ENCODE measurements at places on chromosomes 12 and 14. TPM values are rescaled to one million over a fixed set of nuclear protein-coding genes. Genes with fewer than 3 reads are reported as not detected.

- H3K4me3 ChIP-seq = no peak overlapping the region
- H3K4me1 ChIP-seq = no peaks in the 10 kb centered on the region
- no peak overlapping the region for H3K27ac ChIP-seq
These were observed 8.5 kb upstream of the CERS5 start for GRCh38 chr12:50175716-50176026.

- H3K4me3 ChIP-seq = no peak overlapping the region
- no peak for DNase-seq
- H3K36me3 ChIP-seq = no peaks in the 10 kb centered on the region
- H3K27me3 ChIP-seq = peaks cover 25% of the 10 kb centered on the region
- H3K4me1 ChIP-seq = peaks cover 63% of the 10 kb centered on the region
These were observed 981.8 kb downstream of the TMEM121 start for GRCh38 chr14:106508216-106508615.

- H3K36me3 ChIP-seq = peaks cover 2% of the 10 kb centered on the region
- peaks cover 41% of the 10 kb centered on the region for H3K27me3 ChIP-seq
- no peak for DNase-seq
These were observed 5.0 kb upstream of the NFYB start for GRCh38 chr12:104143002-104143401.

DNA sequence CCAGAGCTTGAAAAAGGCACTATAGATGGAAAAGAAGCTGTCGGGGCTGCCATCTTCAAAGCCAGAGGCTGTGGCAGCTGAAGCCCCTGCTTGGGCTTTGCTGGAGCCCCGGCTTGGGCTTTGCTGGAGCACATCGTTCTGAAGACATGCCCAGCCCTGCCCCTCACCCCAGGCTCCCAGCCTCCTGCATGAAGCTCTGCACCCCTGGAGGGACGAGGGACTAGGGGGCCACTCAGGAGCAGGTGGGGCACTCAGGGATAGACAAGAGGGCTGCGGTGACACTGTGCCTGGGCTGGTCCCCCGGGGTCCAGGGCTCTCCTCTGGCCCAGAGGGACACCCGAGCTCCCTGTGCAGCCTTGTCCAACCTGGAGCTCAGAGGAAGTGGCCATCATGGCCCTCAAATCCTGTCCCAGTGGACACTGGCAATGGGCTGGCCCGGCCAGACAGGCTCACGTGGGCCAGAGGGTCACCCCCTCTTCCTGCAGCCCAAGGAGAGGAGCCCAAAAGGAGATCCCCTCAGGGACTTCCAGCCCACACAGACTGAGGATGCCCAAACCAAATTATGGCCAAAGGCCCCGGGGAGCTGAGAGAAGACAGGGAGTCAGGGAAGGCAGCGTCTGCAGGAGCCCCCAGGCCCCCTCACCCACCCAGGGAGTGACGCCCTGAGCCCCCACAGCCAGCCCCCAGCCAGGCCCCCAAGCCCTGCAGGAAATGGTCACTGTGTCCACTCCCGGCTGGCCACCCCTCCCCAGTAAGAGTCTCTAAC lies 23.1 kb upstream of the C14orf180 start:
- H3K27me3 ChIP-seq = no peaks in the 10 kb centered on the region
- H3K27ac ChIP-seq = no peak overlapping the region
- H3K36me3 ChIP-seq = no peaks in the 10 kb centered on the region
- no peaks in the 10 kb centered on the region for H3K4me1 ChIP-seq
- H3K4me3 ChIP-seq = no peak overlapping the region
- no peak for DNase-seq

DNA sequence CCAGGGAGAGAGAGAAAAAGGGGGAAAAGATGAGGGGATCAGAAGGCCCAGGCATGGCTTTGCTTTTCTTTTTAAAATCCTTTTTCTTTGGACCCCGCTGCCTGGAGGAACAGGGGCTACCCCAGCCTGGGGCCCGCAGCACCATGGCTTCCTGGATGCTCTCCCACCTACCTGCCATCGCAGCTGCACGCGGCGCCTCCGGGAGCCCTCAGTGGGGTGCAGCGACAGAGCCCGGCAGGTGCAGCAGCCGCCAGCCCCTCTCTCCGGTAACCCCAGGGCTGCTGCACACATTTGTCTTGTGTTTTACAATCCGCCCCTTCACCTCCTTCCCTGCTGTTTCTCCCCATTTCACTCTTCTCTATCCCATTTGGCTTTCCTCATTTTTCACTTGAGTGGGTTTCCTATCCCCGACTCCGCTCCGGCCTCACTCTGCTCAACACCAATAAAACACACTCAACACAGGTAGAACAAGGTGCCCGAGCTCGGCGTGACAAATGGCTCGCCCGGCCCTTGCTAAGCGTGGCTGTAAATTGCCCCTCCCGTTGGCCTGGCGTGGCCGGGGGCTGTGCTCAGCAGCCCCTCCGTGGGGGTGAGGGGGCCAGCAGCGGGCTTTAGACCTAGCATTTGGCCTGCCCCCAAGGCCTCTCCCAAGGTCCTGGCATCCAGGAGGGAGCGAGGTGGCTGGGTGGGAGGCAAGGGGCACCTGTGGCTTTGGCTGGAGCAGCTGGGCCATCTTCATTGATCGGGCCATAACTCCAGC lies 52.6 kb upstream of the GPATCH2L start:
- H3K4me1 ChIP-seq = no peaks in the 10 kb centered on the region
- H3K4me3 ChIP-seq = no peak overlapping the region
- DNase-seq = no peak
- no peaks in the 10 kb centered on the region for H3K27me3 ChIP-seq

DNA sequence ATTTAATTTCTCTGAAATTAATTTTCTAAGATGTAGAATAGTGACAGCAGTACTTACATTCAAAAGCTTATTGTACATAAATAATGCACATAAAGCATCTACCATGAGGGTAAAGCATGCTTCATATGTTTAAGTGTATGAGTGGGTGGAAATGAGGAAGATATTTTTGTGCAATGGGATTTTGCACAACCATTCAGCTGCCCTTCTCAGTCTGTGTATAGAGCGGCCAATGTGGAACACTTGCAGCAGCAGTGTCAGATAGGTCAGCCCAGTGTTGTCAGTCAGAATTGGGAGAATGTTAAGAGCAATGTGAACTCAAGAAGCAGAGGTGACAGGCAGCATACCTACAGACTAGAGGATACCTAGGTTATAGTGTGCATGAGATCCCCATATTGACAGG lies 72.5 kb upstream of the ATP2B1 start:
- no peaks in the 10 kb centered on the region for H3K27me3 ChIP-seq
- H3K4me1 ChIP-seq = no peaks in the 10 kb centered on the region
- DNase-seq = no peak
- H3K27ac ChIP-seq = no peak overlapping the region

The INSM2 gene
- not detected for total RNA-seq

The DAO gene
- not detected for total RNA-seq

GRCh38 chr14:80381807-80382363 lies 170.6 kb upstream of the DIO2 start:
- no peaks in the 10 kb centered on the region for H3K27me3 ChIP-seq
- H3K36me3 ChIP-seq = no peaks in the 10 kb centered on the region
- no peak overlapping the region for H3K27ac ChIP-seq
- no peak overlapping the region for H3K4me3 ChIP-seq

DNA sequence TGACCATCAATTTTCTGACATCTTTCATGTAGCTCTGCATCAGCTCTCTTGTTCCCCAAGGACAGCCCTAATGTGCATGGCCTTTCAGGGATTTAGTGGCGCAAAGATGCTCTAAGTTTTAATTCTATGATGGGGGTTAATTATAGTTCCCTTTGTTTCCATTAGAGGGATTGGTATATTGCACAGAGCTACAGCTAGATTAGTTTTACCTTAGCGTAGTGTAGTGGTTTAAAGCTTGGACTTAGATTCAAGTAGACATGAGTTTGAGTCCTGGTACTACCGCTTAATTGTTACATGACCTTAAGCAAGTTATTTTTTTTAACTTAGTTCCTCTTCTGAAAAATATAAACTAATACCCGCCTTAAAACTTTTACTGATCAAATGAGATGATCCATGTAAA lies 247.8 kb upstream of the KRR1 start:
- H3K27me3 ChIP-seq = peaks cover 1% of the 10 kb centered on the region
- peaks cover 13% of the 10 kb centered on the region for H3K4me1 ChIP-seq
- no peak overlapping the region for H3K4me3 ChIP-seq
- no peak for DNase-seq
- H3K36me3 ChIP-seq = no peaks in the 10 kb centered on the region
- H3K27ac ChIP-seq = no peak overlapping the region

The AJUBA gene
- total RNA-seq = 1.3 TPM

The KRT6C gene
- not detected for total RNA-seq

The GLIPR1L2 gene
- total RNA-seq = 0.35 TPM

DNA sequence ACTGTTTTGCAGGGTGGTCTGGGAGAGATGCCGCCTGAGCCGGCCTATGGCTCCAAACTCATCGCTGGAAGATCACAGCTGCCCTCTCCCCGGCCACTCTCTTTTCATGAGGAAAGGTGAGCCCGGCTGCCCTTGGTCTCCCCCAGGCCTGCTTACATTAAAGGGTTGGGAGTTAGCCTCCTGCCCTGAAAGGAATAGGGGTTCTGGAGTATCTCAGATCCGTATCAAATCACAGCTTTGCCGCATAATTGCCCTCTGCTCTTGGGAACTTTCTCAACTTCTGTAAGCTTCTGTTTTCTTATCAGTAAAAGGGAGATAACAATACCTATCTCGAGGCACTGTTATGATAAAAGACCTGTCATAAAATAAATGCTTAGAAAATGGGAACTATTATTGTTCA lies 17.6 kb downstream of the PHLDA1 start:
- H3K27ac ChIP-seq = no peak overlapping the region
- no peak overlapping the region for H3K4me3 ChIP-seq
- no peaks in the 10 kb centered on the region for H3K27me3 ChIP-seq
- peaks cover 28% of the 10 kb centered on the region for H3K4me1 ChIP-seq
- peaks cover 7% of the 10 kb centered on the region for H3K36me3 ChIP-seq

DNA sequence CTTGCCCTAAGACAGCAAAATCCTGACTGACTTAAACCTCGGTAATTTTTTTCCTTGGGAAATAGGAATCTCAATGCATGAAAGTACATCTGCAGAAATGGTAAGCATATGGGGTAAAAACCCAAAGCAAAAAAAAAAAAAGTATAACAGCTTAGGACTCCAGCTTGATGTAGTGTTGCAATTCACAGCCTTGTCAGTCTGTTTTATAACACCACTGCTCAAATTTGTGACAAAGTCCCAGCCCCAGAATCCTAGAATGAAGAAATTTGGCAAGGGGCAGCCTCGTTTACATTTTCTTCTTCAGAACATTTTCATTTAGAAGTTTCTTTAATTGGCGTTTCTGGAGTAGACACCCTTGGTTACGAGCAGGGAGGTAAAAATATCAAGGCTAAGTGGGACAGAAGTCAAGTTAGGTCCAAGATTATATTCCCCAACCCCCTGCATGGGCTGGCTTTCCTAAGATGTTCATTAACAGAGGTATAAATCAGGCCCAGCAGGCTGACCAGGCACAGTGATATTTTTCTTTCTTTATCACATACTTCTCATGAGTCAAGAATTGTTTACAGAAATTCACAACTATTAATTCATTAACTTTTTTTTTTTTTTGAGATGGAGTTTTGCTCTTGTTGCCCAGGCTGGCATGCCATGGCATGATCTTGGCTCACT lies 424.0 kb downstream of the RMST start:
- H3K4me1 ChIP-seq = no peaks in the 10 kb centered on the region
- H3K36me3 ChIP-seq = no peaks in the 10 kb centered on the region
- no peaks in the 10 kb centered on the region for H3K27me3 ChIP-seq
- H3K27ac ChIP-seq = no peak overlapping the region
- no peak for DNase-seq

GRCh38 chr14:22007784-22008412 lies 334.3 kb upstream of the OR4E1 start:
- peaks cover 36% of the 10 kb centered on the region for H3K4me1 ChIP-seq
- H3K27ac ChIP-seq = peak overlapping the region; percentile 80
- no peaks in the 10 kb centered on the region for H3K27me3 ChIP-seq
- DNase-seq = no peak
- H3K36me3 ChIP-seq = peaks cover 3% of the 10 kb centered on the region

The NTF3 gene
- total RNA-seq = not detected

The KERA gene
- total RNA-seq = not detected

DNA sequence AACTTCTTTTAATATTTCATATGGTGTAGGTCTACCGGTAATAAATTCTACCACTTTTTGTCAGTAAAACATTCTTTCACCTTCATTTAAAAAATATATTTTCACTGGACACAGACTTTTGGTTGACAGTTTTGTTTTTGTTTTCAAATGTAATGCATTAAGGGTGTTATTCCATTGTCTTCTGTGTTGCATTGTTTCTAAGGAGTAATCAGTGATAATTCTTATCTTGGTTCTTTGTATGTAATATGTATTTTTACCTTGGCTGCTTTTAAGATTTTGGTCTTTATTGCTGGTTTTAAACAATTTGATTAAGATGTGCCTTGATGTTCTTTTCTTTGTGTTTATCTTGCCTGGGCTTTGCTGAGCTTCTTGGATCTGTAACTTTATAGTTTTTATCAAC lies 4.1 kb downstream of the MAP1LC3B2 start:
- peaks cover 24% of the 10 kb centered on the region for H3K36me3 ChIP-seq
- H3K27me3 ChIP-seq = peaks cover 4% of the 10 kb centered on the region
- no peak overlapping the region for H3K4me3 ChIP-seq
- peaks cover 27% of the 10 kb centered on the region for H3K4me1 ChIP-seq
- no peak overlapping the region for H3K27ac ChIP-seq
- no peak for DNase-seq

DNA sequence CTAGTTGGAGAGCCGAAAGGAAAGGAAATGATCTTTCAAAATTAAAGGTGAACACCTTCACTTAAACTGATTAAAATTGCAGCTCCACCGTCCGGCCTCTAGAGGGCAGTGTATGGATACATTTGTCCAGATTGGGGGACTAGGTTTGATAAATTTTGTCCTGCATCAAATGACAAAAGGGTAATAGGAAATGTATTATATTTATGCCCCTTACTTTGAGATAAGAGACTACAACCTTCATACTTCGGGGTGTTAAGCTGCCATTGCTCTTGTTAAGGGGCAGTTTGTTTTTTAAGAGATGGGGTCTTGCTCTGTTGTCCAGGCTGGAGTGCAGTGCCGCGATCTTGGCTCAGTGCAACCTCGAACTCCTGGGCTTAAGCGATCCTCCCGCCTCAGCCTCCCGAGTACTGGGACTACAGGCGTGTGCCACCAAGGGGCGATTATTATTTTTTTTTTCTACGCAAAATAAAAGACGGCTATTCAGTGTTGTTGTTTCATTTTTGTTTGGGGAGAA lies 818 bp upstream of the SUOX start:
- peak; percentile 71 for DNase-seq
- peak overlapping the region; percentile 66 for H3K4me3 ChIP-seq
- peaks cover 38% of the 10 kb centered on the region for H3K4me1 ChIP-seq
- H3K27ac ChIP-seq = no peak overlapping the region

DNA sequence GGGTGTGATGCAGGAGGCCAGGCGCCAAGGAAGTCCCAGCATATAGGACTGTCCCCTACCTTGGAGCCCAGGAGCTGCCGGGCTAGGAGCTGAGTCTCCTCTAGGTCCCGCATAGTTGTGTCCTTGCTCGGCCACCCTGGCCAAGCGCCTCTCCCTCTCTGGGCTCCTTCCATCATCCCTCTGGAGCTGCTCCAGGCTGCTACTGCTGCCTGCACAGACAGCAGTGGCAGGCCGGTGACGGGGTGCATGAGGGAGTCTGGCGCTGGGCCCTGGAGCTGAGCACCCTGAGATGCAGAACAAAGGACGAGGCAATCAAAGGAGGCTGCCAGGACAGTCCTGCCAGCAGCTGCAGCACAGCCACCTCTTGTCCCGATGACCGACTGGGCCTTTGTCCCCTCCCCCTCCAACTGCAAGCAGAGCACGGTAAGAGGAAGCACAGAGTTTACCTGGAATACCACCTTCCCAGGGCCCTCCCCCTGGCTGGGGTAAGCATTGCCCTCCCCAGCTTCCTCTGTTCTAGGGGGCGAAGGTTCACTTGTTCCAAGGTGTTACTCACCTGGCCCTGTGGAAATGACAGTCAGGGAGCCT lies 10.4 kb downstream of the DTX1 start:
- no peaks in the 10 kb centered on the region for H3K36me3 ChIP-seq
- H3K4me1 ChIP-seq = peaks cover 6% of the 10 kb centered on the region
- no peaks in the 10 kb centered on the region for H3K27me3 ChIP-seq
- H3K27ac ChIP-seq = no peak overlapping the region
- DNase-seq = no peak
- H3K4me3 ChIP-seq = no peak overlapping the region

The MYF6 gene
- total RNA-seq = not detected
